OCI-LY7 (cell line): ENCODE measurements at places on chromosomes 4 and X.
A peak's percentile ranks its signal among the peaks of the same experiment; 100 is the strongest.

DNA sequence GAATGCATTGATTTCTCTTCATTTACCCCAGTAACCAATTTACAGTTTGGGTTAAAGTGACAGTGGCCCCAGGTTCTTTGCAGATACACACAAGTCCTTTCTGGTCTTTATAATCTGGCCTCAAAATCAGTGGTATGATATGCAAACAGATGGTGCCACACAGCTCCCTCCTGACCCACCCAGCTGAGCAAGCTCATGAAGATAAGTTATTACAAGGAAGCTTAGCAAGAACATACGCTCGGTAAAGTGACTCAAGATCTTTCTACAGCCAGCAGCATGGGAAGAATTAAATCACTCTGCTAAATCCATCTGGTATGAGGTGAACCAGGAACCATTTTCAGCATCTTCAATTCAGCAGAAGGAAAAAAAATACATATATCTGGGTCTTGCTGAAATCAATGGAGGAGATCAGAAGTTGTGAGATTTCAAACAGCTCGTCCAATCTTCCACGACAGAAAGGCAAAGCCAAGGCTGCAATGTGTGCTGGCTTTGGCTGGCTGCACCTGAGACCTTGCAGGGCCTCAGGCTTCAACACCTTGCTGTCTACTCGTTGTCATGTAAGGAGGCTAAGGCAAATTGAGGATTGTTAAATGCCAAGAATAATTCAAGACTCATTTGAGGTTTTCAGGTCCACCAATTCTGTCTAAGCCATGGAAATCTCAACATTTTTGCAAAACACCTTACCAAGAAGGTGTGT, 28.2 kb downstream of the SEL1L3 start:
- DNase-seq: no peak

- DNase-seq: peak; percentile 44
Measured at GRCh38 chr4:8727546-8728510, 135.3 kb downstream of the CPZ start.

GRCh38 chrX:24377911-24378468, 17.6 kb downstream of the SUPT20HL1 start:
- no peak for DNase-seq

DNA sequence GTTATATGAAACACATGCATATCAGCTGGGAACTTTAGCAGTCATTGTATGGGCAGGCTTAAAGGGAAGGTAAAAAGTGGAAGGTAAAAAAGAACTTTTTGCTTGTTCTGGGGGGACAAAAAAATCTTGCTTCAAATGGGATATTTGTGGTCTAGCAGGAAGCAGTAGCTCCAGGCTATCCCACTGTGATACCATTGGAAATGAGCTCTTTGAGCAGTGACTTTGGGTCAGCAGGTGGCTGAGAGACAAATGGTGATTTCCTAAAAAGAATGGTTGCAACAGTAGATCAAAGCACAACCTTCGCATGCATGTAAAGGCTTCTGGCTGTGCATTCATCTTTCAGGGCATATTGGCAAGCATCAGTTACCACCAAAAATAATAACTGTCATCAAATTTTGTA, 106.2 kb downstream of the RS1 start:
- no peak for DNase-seq

DNA sequence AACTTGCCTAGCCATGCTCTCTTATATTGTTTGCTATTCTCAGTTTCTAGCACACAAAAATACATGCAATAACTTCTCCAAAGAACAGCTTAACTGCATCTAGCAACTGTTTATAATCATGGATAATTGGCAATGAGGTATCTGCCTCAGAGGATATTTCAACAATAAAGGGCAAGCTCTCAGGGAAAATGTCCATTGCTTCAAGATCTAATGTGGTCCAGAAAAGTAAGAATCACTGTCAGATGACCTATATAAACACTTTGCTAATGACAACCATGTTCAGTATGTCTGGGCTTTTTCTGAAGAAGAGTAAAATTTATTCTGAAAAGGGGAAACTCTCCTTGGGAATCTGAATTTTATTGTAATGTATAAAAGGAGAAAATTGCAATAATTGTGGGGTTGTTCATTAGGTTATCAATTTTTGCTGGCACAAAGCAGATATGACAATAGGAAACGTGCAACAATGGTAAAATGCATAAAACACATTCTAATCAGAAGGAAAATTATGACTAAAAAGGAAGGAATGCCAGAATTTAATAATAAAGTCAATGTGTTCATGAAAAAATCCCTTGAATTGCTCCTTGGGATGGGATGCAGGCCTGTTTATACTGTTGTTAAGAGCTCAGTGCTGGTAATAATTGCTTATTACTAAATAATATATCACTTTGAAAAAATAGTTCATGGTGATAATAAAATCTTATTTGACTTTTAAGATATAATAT, 90.3 kb downstream of the ANTXR2 start:
- DNase-seq: no peak

DNA sequence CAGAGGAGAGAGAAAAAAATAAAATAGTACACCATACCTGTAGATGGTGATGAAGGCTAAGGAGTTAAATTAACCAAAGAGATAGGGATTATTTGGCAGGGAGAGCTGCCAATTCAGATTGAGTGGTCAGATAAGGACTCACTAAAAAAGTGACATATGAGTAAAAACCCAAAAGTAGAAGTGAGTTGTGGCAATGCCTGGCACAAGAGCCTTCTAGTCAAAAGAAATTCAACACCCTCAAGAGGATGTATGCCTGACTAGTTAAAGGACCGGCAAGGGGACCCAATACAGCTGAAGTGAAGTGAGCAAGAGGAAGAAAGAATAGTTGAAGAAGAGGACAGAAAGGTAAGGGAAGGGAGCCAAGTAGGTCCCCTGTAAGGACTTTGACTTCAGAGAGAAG, 34.9 kb downstream of the ELF2 start:
- DNase-seq: peak; percentile 84

DNA sequence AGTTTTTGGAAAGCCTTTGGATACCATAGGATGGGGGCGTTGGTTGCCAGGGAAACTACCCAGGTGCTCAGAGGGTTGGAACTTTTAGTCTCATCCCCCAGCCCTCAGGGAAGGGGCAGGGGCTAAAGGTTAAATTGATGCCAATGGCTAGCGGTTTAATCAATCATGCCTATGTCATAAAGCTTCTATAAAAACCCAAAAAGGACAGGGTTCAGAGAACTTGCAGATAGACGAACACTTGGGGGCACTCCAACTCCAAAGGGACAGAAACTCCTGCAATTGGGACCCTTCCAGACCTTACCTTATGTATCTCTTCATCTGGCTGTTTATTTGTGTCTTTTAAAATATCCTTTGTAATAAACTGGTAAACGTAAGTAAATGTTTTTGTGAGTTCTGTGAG, 30.0 kb upstream of the GPR173 start:
- DNase-seq: no peak
